ENCODE measurements at places on chromosomes 7 and 10.
A peak's percentile ranks its signal among the peaks of the same experiment; 100 is the strongest.

GRCh38 chr7:149220534-149220933, 18.9 kb upstream of the ZNF212 start:
- DNase-seq = no peak

DNA sequence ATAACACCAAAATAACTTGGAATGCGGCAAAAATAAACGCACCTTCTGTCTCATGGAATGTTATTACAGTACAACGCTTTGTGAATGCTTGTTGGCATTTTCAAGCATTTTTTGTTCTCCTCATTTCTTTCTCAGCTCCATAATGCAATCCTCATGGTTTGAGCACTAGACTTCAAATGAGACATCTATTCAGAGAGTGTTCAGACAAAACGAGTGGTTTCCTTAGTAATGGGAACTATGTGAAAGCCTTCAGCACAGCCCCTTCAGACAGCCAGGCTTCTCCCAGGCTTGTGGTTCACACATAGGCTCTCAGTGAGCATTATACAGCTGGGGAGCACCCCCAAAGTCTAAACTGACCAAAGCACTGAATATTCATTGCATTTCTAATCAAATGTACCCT, 8.6 kb upstream of the LRRN3 start:
- no peak for DNase-seq

DNA sequence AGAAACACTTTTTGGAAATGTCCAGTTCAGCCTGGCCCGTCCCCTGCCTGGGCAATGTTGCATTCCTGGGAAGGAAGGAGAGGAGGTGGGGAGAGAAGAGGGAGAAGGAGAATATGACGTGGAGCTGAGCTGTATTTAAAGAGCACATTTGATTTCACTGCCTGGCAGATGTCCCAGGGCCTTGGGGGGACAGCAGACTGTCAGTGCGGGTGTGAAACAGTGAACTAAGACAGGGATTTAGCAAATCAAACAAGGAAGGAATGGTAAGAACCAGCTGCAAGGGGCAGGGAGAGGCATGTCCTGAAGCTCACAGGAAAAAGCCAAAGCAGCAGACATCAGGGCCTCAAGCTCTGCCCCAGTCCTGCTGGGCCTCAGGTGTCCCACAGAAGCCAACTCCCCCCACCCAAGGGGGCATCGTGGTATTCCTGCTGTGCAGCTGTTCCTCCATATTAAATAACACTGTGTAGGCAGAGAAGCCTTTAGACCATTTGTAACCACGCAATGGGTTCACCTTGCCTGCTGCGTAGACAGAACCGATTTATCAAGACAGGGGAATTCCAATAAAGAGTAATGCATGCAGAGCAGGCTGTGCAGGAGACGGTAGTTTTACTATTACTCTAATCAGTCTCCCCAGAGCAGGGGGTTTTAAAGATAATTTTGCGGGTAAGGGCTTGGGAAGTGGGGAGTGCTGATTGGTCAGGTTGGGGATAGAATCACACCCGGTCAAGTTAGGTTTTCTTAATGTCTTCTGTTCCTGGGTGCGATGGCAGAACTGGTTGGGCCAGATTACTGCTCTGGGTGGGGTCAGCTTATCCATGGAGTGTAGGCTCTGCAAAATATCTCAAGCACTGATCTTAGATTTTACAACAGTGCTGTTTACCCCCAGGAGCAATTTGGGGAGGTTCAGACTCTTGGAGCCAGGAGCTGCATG, 18.3 kb downstream of the LEP start:
- DNase-seq = no peak

GRCh38 chr10:6530211-6530840, 49.8 kb downstream of the PRKCQ start:
- DNase-seq = no peak

GRCh38 chr7:36653008-36653662, 71.2 kb downstream of the AOAH start:
- DNase-seq = no peak

- peak; percentile 13 for DNase-seq
Observed at GRCh38 chr7:52260046-52260665, 775.3 kb upstream of the POM121L12 start.

GRCh38 chr7:158837790-158838637, 8.7 kb upstream of the ESYT2 start:
- DNase-seq = peak; percentile 48

DNA sequence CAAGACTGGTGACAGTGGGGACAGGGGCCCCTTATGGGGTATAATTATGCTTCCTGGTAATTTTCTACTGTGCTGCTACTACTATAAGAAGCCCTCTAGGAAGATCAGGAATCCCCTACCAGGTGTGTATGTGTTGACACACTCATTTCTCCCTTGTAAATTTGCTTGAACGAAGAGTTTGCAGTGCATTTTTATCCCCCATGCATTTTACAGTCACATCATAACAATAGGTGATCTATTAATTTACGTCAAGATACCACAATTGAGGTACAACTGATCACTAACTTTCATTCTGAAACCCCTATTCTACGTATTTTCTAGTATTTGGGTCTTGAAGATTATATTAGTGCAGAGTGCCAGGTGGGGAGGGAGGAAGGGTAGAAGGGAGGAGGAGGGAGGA, 252.2 kb downstream of the NSUN6 start:
- no peak for DNase-seq

- peak; percentile 42 for DNase-seq
Observed at GRCh38 chr7:75931680-75932079, 16.7 kb downstream of the POR start.

GRCh38 chr7:81960026-81960425, 190.2 kb upstream of the HGF start:
- DNase-seq = no peak

- DNase-seq = no peak
Observed at GRCh38 chr7:74043523-74043951, 15.6 kb downstream of the ELN start.

DNA sequence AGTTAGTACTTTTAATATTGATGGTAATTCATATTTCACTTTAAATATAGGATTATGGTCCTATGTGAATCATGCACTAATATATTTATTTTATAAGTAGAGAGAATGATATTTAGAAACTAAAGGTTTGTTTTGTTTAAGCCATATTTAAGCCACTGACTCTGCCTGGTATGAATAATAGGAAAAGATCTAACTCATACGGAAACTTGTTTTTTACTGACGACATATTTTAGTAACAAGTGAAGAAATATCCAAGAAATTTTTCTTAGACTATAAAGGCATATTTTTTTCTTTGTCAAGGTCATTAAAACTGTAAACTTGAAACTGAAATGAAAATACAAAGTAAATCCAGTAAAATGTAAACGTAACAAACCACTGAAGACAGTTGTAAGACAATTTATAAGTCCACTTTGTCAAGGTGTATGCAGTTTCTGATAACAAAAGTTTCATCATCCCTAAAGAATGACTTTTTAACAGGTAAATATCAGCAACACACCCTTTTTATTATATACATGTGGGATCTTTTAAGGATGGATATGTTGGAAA, 147.1 kb downstream of the PHF14 start:
- DNase-seq = no peak

GRCh38 chr10:26000971-26001370, 66.9 kb downstream of the MYO3A start:
- DNase-seq = no peak

GRCh38 chr10:11336722-11337162, 274.7 kb downstream of the USP6NL start:
- no peak for DNase-seq

DNA sequence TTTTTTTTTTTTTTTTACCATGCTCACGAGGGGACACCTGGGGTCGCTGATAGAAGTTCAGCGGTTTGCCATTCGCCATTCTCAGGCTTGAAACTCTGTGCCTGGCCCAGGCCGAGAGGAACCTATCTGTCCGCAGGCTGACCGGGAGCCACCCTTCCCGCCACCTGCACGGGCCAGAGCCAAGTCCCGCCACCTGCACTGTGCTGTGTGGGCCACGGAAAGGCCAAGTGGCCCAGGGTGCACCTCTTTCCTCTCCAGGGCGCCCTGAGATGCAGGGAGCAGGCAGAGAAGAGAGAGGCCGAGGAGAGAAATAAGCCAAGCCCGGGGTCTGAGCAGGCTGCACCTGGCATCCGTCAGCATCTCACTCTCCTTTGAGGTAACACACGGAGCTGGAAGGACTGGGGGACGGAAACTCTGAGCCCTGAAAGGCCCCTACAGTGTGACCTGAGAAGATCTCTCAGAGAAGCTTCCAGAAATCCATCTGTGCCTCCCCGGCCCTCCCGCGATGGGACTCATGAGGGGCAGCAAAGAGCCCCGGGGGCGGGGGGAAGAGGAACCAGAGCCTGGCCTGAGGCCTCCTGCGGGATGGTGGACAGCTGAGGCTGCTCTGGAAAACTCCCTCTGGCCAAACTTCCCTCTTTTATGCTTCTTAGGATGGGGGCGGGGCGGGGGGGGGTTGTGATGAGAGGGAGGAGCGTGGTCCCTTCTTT, 46.6 kb downstream of the PRKAG2 start:
- no peak for DNase-seq

GRCh38 chr10:88991161-88991898, 732 bp downstream of the FAS start:
- no peak for DNase-seq

DNA sequence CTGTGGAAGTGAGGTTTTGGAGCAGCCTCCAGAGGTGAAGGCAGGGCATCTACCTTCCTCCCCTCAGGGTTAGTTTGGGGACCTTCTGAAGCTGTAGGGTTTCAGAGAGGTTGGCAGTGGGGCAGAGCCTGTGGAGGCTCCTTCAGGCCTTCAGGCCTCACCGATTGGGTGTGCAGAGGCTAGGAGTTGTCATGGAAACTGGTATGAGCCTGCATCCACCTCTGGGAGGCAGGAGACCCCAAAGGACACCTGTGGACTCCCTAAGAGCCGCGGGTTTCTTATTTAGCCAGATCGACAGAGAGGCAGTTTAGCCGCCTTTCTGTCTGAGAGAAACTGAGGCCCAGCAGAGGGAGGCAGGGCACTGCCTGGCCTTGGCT, 2.0 kb downstream of the LZTS2 start:
- DNase-seq = no peak

DNA sequence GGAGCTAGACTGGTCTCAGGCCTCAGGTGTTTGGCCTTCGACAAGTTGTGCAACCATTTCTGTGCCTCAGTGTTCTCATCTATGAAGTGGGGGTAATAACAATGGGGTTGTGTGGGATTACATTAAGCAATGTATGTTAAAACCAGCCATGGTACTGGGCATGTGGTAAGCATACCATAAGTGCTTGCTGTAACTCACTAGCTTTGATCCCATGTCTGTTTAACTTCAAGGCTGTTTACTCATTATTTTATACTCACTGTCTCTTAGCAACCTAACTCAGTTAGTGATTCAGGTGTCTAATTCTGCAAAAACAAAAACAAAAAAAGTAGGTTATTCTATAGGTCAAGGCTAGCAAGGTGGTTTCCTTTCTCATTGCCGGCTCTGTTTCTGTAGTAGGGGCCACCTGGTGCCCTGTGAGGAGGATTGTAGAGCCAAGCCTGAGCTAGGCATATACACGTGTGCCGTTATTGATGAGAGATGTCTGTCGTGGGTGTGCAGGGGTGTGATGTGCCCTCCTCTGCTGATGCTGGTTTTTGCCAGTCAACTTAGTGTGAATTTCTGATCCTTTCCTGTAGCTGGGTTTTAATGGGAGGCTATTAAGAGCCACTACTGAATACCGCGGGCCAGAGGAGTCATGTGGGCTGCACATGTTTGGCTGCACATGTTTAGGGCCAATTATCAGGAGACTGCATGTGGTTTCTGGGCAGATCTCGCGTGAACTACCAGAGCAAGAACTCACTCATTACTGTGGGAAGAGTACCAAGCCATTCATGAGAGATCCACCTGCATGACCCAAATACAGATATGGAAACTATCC, 56.2 kb downstream of the EEPD1 start:
- no peak for DNase-seq

DNA sequence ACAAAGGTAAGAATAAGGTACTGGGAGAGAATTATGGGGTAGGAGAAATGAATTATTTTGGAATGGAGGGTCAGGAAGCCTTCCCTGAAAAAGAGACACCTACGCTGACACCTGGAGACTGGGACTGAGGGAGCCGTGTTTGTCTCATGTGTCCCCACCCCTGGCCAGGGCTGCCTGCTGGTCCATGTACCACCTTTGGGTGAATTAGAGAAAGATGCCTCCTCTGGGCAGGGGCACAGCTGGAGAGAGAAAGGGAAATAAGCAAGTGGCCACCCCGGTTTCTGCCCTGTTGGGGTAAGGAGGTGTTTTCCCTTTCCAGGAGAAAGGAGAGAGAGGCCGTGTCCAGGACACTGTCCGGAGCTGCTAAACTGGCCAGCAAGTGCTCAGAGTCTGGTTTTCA, 21.8 kb downstream of the UBTD1 start:
- DNase-seq = no peak

DNA sequence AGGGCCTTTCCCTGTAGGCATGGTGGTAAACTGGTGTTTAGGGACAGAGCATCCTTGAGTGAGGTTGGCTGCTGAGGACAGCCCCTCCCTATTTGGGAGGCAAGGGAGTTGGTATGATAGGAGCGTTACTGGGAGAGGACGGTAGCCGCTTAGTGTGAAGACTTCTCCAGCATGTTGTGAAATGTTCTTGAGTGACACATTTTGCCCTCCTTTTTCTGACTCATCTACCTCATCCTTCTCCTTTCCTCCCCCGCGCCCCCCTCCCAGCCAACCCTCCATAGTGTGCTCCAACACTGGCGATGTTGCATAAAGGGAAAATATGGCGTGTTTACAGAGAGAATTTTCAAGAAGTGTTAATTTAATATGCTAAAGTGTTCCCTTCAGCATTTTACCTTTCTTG, 645.0 kb upstream of the GALNT17 start:
- DNase-seq = no peak

DNA sequence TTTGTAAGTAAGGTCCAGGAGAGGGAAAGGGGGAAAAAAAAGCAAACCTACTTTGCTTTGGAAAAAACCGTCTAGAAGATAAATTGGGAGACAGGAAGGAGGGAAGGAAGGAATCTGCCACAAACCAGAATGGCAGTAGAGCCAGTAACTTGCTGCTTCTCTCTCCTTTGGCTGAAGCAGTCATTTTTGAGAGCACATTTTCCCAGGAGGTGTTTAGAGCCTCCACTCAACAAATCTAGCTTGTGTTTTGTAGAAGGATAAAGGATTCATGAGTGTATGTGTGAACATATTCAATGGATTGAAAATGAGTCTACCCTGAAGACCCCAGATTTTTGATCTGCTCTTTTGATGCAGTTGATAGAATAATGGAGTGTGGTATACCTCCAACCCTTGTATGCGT, 2.6 kb downstream of the NRG3 start:
- no peak for DNase-seq

GRCh38 chr10:14560274-14560673, 214.4 kb downstream of the FAM107B start:
- no peak for DNase-seq

- DNase-seq = no peak
Observed at GRCh38 chr7:593324-594115, 73.9 kb upstream of the PDGFA start.

DNA sequence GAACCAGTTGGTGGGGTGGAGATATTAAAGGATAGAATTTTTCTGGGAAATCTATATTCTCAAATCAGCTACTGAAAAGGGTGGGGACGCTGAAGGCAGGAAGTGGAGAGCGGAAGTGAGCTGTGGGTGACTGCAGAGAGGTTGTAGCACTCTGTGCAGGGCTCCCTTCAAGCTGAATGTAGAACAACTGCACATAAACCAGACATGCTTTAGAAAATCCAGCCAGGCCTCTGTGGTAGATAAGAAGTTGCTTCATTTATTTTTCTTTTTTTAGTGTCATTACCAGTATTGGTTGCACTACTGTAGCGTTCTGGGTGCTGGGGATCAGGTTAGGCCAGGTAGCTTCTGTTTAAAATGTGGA, 127.8 kb downstream of the CELF2 start:
- no peak for DNase-seq

Measured in NCI-H748 treated with DMSO at 0.1 percent for 48 hours (cell line).